Hair follicular keratinocyte (primary cell): ENCODE measurements at places on chromosomes 1 and 21. TPM values are rescaled to one million over a fixed set of nuclear protein-coding genes. Genes with fewer than 3 reads are reported as not detected.

C2CD2 gene
- total RNA-seq = 12.9 and 14.5 TPM in 2 replicates

MKNK1 gene
- total RNA-seq = 16.2 and 21.6 TPM in 2 replicates

CYP4A22 gene
- total RNA-seq = not detected in 2 replicates

KRTAP20-2 gene
- not detected in 2 replicates for total RNA-seq

GUCA2B gene
- not detected in 2 replicates for total RNA-seq

PRMT6 gene
- total RNA-seq = 6.5 and 14.1 TPM in 2 replicates
